GM20000 (cell line): ENCODE measurements at places on chromosomes 1 and 21.

- no peak for DNase-seq
Observed at GRCh38 chr1:67169496-67169895, 3.2 kb downstream of the IL23R start.

GRCh38 chr1:163834778-163835177 is 513.0 kb downstream of the NUF2 start:
- no peak for DNase-seq

- DNase-seq: no peak
Observed at GRCh38 chr1:155966135-155966534, 12.2 kb downstream of the ARHGEF2 start.

- no peak for DNase-seq
Observed at GRCh38 chr1:247054992-247055415, 23.6 kb downstream of the ZNF670 start.

DNA sequence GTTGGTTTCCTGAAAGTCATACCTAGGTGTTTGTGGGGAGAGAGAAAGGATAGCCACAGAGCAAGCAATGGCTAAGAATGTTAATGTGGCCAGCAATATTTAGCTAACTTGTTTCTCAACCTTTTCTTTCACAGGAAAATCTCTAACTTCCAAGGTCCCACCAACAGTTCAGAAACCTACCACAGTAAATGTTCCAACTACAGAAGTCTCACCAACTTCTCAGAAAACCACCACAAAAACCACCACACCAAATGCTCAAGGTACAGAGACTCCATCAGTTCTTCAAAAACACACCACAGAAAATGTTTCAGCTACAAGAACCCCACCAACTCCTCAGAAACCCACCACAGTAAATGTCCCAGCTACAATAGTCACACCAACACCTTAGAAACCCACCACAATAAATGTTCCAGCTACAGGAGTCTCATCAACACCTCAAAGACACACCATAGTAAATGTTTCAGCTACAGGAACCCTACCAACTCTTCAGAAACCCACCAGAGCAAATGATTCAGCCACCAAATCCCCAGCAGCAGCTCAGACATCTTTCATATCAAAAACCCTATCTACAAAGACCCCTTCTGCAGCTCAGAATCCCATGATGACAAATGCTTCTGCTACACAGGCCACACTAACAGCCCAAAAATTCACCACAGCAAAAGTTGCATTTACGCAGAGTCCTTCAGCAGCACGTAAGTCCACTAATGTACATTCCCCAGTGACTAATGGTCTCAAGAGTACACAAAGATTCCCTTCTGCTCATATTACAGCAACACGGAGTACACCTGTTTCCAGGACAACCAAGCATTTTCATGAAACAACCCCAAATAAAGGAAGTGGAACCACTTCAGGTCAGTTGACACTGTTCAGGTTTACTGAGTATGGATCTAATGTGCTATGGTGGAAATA is 15.3 kb downstream of the CD55 start:
- peak; percentile 50 for DNase-seq

GRCh38 chr1:191065771-191066170 is 588.1 kb upstream of the BRINP3 start:
- no peak for DNase-seq

DNA sequence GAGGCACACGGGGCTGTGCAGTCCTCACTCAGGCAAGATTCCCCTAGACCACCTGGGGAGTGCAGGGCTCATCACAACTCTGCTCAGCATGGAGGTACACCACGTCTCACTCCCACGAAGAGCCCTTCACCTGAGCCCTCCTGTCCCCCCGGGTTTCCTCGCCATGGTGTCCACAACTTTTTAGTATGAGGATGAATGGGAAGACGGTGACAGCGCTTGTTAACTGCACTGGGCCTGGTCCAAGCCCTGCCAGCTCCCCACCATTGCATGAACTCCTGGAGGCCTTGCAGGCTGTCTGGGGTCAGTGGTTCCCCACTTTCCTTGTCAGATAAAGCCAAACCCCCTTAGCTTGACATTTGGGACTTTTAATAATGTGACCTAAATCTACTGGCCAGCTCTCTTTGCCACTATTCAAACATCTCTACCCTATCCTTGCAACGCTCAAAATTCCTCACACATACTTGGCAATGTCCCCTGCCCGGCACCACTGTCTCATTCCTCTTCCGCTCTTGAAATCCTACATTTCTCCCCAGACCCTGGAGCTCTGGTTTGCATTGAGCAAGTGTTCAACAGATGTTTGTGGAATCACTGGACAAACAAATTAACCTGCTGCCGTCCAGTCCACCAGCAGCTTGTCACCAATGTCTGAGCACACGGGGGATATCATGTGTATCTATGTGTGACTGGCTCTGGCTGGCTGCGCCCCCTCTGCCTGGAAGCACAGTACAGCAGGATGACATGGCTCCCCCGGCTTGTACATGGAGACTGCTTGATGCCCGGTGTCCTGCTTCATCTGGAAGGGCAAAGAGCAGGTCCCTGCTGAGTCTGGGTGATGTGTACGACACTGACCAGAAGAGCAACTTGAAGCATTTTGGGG is 11.2 kb downstream of the TMEM9 start:
- DNase-seq: no peak

GRCh38 chr1:246043556-246043955 is 463.5 kb downstream of the SMYD3 start:
- DNase-seq: no peak

DNA sequence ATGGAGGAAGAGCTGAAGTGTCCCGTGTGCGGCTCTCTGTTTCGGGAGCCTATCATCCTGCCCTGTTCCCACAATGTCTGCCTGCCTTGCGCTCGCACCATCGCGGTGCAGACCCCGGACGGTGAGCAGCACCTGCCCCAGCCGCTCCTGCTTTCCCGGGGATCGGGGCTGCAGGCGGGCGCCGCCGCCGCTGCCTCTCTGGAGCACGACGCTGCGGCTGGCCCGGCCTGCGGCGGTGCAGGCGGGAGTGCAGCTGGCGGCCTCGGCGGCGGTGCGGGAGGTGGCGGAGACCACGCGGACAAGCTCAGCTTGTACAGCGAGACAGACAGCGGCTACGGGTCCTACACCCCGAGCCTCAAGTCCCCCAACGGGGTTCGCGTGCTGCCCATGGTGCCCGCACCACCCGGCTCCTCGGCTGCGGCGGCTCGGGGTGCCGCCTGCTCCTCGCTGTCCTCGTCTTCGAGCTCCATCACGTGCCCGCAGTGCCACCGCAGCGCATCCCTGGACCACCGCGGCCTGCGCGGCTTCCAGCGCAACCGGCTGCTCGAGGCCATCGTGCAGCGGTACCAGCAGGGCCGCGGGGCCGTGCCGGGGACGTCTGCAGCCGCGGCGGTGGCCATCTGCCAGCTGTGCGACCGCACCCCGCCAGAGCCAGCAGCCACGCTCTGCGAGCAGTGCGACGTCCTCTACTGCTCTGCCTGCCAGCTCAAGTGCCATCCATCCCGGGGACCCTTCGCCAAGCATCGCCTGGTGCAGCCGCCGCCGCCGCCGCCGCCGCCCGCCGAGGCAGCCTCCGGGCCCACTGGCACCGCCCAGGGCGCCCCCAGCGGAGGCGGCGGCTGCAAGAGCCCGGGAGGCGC is 1.3 kb downstream of the TRIM67 start:
- peak; percentile 32 for DNase-seq

DNA sequence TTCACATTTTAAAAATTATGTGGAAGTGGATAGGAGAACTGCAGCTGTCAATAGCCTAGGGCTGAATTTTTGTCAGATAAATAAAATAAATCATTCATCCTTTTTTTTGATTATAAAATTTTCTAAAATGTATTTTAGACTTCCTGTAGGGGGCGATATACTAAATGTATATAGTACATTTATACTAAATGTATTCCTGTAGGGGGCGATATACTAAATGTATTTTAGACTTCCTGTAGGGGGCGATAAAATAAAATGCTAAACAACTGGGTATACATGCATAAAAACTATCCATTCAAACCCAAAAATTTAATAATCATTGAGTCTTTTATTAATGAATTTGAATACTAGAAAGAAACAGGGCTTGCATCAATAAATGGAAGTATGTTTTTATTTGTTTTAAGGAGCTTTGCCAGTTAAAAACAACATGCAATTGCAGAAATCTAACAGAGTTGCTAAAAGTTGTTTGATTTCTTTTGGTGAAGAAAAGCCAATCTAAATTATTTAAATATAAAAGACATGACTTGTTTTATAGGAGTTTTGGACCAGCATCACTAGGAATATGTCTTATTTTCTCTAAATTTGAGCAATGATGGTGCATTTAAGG is 31.4 kb downstream of the CLCA1 start:
- DNase-seq: peak; percentile 31

DNA sequence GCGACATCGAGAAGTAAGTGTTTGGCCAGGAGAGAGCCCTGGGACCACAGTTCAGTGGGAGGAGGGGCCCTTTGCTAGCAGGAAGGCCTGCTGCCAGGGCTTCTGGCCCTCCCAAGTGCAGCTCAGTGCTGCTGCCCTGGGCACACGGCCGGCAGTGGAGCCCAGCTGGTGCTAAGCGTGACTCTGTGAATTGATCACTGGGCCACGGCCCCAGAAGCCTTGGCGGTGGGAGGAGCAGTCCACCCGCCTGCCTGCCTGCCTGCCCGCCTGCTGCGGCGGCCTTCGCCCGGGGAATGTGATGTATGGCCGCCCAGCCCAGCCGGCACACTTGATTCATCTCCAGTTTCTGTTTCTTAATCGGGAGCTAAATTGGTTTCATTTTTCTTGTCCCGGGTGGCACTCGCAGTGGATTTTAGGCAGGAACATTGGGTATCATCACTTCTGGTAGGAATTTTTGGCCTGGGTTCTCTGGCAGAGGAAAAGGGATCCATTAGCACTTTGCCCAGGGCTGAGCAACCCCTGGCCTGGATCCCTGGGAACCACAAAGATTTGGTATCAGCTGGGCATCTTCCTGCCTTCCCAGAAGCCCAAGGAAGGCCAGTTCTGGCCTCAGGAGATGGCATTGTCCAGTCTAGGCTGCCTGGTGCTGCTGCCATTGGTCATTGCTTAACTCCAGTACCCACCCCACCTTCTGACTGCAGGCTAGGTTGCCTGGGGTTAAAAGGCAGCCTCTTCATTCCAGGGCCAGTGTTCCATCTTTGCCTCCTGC is 28.6 kb downstream of the TMEM53 start:
- DNase-seq: no peak

- no peak for DNase-seq
Observed at GRCh38 chr1:156709757-156710489, 4.5 kb upstream of the CRABP2 start.

- no peak for DNase-seq
Observed at GRCh38 chr1:20486457-20487235, 636 bp upstream of the CAMK2N1 start.

DNA sequence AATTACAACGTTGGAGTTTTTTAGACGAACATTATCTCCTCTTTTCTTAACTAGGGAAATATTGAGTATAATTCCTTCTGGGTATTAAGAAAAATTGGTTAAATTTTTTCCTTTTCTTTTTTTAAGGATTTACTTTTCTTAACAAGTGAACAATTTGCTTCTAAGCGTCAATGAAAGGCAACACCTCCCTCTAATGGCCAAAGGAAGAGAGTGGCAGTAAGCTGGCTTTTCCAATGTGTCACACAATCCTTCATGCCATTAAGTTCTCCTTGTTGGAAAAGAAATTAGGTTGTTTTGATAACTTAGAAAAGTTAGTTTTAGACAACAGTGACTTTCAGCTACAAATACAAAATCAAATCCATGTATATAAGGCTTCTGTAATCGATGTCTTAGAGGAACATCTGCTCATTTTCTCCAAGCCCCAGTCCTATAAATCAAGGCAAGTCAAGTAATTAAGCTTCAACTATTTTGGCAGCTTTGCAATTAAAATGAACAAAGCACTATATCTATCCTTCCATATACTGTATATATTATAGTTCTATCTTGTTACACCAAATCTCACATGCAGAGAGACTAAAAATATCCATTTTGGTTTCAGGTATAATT is 62.8 kb downstream of the EDEM3 start:
- no peak for DNase-seq

DNA sequence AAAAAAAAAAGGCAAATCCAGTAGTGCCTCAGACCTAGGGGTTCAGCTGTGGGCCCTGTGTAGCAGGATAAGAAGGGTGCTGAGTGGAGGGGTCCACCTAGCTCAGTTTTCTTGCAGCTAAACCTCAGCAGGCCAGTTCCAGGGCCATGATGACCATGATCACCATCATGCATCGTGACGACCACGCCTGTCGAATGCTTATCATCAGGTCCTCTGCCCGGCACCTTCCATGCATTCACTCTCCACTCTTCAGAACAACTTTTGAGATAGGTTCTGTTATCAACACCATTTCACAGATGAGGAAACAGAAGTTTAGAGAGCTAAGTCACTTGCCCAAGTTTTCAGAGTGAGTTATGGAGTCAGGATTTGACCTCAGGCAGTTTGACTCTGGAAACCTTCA is 54.9 kb downstream of the ACBD3 start:
- DNase-seq: no peak

- DNase-seq: no peak
Observed at GRCh38 chr1:226698659-226699058, 40.4 kb downstream of the ITPKB start.

GRCh38 chr21:44865561-44866280 is 7.8 kb downstream of the PTTG1IP start:
- DNase-seq: no peak

GRCh38 chr1:80181418-80181817 is 1174.9 kb upstream of the ADGRL4 start:
- no peak for DNase-seq

GRCh38 chr1:234863551-234863971 is 253.6 kb upstream of the IRF2BP2 start:
- DNase-seq: no peak

DNA sequence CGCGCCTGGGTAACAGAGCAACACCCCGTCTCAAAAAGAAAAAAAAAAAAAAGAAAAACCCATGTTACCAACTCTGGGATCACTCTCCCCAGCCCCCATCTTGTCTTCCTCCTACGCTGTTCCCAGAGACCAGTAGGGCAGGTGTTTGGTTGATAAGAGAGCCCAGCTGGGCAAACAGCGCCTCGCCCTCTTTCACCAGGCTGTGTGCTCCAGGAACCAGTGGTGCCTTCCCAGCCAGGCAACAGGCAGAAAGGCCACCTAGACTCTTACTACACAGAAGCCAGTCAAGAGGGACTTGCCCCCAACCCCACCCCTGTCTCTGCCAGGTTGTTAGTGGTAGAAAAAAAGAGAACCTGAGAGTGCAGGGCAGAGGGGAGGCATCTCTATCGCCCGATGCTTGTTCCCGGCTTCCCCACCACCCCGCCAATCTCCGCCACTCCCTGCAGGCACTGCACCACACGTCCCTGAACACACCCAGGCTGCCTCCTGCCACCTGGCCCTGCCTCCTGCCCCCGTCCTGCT is 14.0 kb upstream of the CTRC start:
- DNase-seq: no peak

GRCh38 chr1:14555091-14555490 is 43.4 kb upstream of the KAZN start:
- DNase-seq: no peak

- DNase-seq: peak; percentile 25
Observed at GRCh38 chr1:198175423-198176170, 18.8 kb downstream of the NEK7 start.

- DNase-seq: no peak
Observed at GRCh38 chr1:27503033-27503432, 13.1 kb upstream of the WASF2 start.

GRCh38 chr1:216247937-216248336 is 175.3 kb downstream of the USH2A start:
- no peak for DNase-seq
